Skeletal muscle tissue (tissue), 5 donors: ENCODE measurements at places on chromosomes 7 and 10. TPM values are rescaled to one million over a fixed set of nuclear protein-coding genes. Genes with fewer than 3 reads are reported as not detected.

Gene DRGX
- not detected for total RNA-seq

Gene HGF
- total RNA-seq, result 4.7 TPM

Gene MORN4
- 1.0 TPM for total RNA-seq

Gene INA
- total RNA-seq, result not detected
